ENCODE measurements at places on chromosomes 4 and X. TPM values are rescaled to one million over a fixed set of nuclear protein-coding genes. Genes with fewer than 3 reads are reported as not detected.

GRCh38 chr4:169998981-169999380 is 27.2 kb downstream of the MFAP3L start:
- H3K4me1 ChIP-seq: peaks cover 12% of the 10 kb centered on the region
- H3K27me3 ChIP-seq: no peaks in the 10 kb centered on the region
- no peak overlapping the region for H3K4me3 ChIP-seq
- H3K27ac ChIP-seq: no peak overlapping the region
- no peak for DNase-seq

- H3K27ac ChIP-seq: no peak overlapping the region
- no peaks in the 10 kb centered on the region for H3K36me3 ChIP-seq
These were observed 52.3 kb downstream of the LGI2 start for GRCh38 chr4:24978291-24979075.

- no peak overlapping the region for H3K4me3 ChIP-seq
- DNase-seq: no peak
- no peaks in the 10 kb centered on the region for H3K36me3 ChIP-seq
- no peak overlapping the region for H3K27ac ChIP-seq
These were observed 532.8 kb downstream of the RPA4 start for GRCh38 chrX:97416461-97416860.

DNA sequence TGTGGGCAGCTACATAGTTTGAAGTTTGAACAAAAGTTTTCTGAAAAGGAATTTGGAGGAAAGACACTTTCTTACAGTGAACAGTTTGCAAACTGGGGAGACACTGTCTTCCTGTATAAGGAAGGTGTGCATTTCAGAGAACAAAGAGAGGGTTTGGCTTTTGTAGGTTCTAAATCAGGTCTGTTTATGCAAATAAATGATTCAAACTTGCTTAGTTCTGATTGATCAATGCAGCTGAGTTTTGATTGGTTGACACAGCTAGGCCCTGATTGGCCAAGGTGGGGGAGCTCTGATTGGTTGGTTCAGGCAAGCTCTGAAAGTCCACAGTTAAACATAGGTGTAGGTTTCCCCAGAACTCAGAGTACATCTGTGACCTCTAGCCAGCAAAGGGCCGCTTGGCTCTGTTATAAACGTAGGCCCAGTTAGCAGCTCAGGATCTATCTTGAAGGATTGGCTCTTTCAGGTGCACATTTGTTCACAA is 63.0 kb upstream of the ENPP6 start:
- no peak overlapping the region for H3K4me3 ChIP-seq
- H3K36me3 ChIP-seq: no peaks in the 10 kb centered on the region
- DNase-seq: no peak
- no peaks in the 10 kb centered on the region for H3K27me3 ChIP-seq
- H3K27ac ChIP-seq: no peak overlapping the region

DNA sequence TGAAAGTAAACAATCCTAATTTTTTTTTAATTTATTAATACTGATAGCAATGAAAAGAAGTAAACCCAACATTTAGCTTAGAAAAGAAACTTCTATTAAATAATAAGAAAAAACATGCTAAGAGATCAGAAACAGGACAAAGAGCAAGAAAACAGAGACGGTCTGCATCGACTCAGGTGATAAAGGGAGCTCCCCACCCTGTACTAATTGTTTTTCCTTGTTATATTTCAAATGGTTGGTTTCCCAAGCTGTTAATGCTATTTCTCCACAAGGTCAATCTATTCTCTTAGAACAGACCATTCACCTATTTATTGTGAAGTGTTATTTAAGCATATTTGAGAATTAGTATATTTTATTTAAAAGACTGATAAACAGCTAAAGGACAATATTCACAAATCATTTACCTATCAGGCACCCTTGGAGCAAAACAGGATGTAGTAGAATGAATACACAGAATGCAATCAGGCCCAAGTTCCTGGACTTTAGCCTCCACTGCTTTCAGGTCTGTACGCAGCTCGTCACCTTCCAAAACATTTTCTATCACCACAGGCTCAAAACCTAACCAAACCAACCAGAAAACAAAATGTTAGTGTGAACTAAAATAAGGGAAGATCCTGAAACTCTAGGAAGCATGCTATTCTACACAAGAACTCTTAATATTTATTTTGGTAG is 5.5 kb downstream of the SEPSECS start:
- no peaks in the 10 kb centered on the region for H3K27me3 ChIP-seq
- H3K36me3 ChIP-seq: no peaks in the 10 kb centered on the region
- H3K4me1 ChIP-seq: peaks cover 14% of the 10 kb centered on the region
- no peak for DNase-seq
- H3K27ac ChIP-seq: no peak overlapping the region
- no peak overlapping the region for H3K4me3 ChIP-seq

DNA sequence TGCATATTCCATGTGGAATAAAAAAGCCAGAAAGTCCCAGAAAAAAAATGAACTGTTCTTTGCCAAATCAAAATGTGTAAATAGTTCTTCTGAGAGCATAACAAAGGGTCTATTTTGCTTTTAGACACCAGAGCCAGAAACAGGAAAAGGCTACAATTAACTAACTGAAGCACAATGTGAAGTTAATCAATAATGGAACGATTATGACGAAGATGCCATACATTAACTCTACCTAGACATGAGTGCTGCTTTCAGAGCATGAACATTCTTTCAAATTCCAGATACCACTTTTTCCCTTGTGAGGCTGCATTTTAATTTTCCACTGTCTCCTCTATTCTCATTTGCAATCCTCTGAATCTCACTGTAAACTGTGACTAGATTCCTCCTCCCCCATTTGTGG is 48.7 kb upstream of the PHOX2B start:
- H3K4me1 ChIP-seq: no peaks in the 10 kb centered on the region
- no peak overlapping the region for H3K27ac ChIP-seq
- peaks cover 68% of the 10 kb centered on the region for H3K27me3 ChIP-seq
- no peak for DNase-seq
- no peak overlapping the region for H3K4me3 ChIP-seq

GRCh38 chr4:81965911-81966310 is 407.9 kb downstream of the HNRNPD start:
- no peaks in the 10 kb centered on the region for H3K4me1 ChIP-seq
- H3K27ac ChIP-seq: no peak overlapping the region
- H3K27me3 ChIP-seq: no peaks in the 10 kb centered on the region
- no peak overlapping the region for H3K4me3 ChIP-seq

DNA sequence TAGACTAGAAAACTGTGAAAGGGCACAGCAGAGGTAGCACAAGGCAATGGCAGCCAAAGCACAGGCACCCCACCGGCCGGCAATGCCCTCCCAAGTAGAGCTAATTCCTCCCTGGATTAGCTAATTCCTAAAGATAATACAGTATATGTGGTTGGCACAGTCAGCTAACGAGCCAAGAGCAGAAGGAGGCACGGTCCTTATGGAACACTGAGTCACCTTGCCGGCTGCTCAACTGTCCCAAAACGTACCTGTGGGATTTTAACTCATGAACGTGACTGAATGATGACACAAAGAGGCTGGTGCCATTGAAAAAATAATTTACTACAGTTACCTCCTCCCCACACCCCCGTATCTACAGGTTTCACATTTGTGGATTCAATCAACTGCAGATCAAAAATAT is 9.1 kb upstream of the FGFBP1 start:
- H3K27ac ChIP-seq: peak overlapping the region; percentile 37
- no peak overlapping the region for H3K4me3 ChIP-seq
- no peaks in the 10 kb centered on the region for H3K36me3 ChIP-seq
- no peak for DNase-seq
- peaks cover 14% of the 10 kb centered on the region for H3K4me1 ChIP-seq

The FMR1NB gene
- total RNA-seq: not detected

DNA sequence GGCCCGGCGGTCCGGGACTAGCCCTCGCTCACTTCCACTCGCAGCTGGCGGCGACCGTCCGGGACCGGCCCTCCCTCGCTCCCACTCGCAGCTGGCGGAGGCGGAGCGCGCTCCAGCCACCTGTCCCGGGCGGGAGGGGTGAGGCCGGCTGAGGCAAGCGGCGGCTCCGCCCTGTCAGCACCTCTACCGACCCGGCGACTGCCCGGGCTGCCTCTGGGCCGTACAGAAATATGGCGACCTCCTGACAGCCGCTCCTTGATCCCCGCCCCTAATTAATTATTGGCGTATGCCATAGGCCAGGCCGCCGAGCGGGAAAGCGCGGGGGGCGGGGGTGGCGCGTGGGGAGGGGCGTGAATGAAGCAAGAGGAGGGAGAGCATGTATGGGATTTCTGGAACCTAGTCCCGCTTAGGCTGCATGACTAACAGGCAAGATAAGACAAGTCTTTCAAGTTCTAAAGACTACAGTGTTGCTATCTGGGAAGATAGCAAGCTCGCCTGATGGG is at the start of gene MORC4:
Gene MORC4, minus strand, starts transcription at position 200 of the 503 bp plus-strand sequence. CDS start 243 bp downstream, outside the sequence.
- DNase-seq: peak; percentile 91
- H3K4me3 ChIP-seq: peak within 1 kb of the TSS; percentile 75
- no peaks in the 10 kb centered on the region for H3K36me3 ChIP-seq
- H3K27ac ChIP-seq: no peak within 1 kb of the TSS
- H3K4me1 ChIP-seq: 0 out of 2 replicates have a peak, but pooled peaks cover 6% of the 10 kb centered on the region

- peak overlapping the region; percentile 55 for H3K4me3 ChIP-seq
- DNase-seq: peak; percentile 17
- H3K36me3 ChIP-seq: no peaks in the 10 kb centered on the region
- no peak overlapping the region for H3K27ac ChIP-seq
These were observed 760 bp downstream of the UGT8 start for GRCh38 chr4:114599231-114599902.

DNA sequence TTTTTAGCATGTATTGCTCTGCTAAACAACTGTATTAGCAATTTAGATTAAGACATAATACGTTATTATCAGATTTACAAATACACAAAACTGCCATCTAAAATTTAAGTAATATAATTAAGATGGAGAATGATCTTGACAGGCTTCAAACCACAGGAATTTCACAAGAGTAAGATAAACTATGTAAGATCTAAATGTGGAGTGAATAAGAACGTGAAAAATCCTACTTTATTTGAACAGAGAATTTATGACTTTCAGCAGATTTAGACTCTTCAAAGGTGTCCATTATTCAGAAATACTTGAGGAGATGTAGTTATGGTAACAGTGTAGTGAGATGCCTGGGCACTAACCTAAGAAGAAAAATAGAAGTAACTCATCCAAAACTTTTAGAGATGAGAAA is 73.2 kb downstream of the SLC4A4 start:
- no peak for DNase-seq
- no peak overlapping the region for H3K4me3 ChIP-seq
- H3K4me1 ChIP-seq: no peaks in the 10 kb centered on the region
- H3K27ac ChIP-seq: no peak overlapping the region
- H3K27me3 ChIP-seq: no peaks in the 10 kb centered on the region
